ENCODE measurements at places on chromosomes 12 and 14.

DNA sequence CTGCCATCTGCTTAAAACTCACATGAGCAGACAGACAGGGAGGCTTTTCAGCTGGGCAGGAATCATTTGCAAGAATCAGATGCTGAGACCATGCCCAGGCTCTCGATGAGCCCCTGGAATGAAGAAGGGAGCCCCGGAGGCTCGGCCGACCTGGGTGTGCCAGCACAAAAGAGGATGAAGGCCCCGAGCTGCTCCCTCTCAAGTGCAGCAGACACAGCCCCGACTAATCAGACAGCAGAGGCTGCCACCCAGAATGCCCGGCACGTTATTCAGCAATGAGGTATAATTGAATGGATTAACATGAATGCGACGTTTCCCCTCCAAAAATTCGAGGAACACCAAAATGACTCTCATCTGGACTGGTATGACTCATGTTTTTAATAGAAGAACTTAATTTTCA is 58.9 kb downstream of the BCL11B start:
- peaks cover 91% of the 10 kb centered on the region for H3K4me1 ChIP-seq
- no peaks in the 10 kb centered on the region for H3K27me3 ChIP-seq
- H3K4me3 ChIP-seq = peak overlapping the region; percentile 79
- no peak for DNase-seq

DNA sequence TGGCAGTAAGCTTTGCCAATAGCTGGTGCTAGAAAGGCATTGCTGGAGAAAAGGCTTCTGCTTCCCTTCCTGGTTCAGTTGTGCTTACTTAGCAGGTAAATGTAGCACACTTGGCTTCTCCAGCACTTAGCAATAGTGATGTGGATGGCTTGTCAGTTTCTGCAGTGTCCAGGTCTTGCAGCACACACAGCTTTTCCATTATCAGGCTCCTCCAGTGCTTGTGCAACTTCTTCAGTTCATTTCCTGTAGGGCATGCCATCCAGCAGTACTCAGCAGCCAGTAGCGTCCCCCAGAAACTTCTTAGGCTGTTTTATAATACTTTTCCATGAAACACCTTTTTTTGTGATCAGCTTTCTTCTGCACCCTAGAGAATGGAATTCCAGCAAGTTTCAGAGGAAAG is 154.6 kb downstream of the SLC6A15 start:
- H3K27ac ChIP-seq = no peak overlapping the region
- no peaks in the 10 kb centered on the region for H3K27me3 ChIP-seq
- no peaks in the 10 kb centered on the region for H3K4me1 ChIP-seq
- DNase-seq = no peak
- no peaks in the 10 kb centered on the region for H3K36me3 ChIP-seq

GRCh38 chr14:102906616-102907302 is 15.7 kb upstream of the AMN start:
- peaks cover 8% of the 10 kb centered on the region for H3K4me1 ChIP-seq
- DNase-seq = no peak
- no peak overlapping the region for H3K4me3 ChIP-seq
- H3K27ac ChIP-seq = no peak overlapping the region
- no peaks in the 10 kb centered on the region for H3K27me3 ChIP-seq

- no peaks in the 10 kb centered on the region for H3K4me1 ChIP-seq
- DNase-seq = no peak
- H3K27me3 ChIP-seq = no peaks in the 10 kb centered on the region
- no peak overlapping the region for H3K4me3 ChIP-seq
- H3K36me3 ChIP-seq = no peaks in the 10 kb centered on the region
- no peak overlapping the region for H3K27ac ChIP-seq
Observed at GRCh38 chr12:126362493-126362892, 1297.3 kb downstream of the AACS start.

GRCh38 chr14:101884934-101885576 is 79.3 kb upstream of the DYNC1H1 start:
- H3K27ac ChIP-seq = peak overlapping the region; percentile 51
- no peak overlapping the region for H3K4me3 ChIP-seq
- peaks cover 24% of the 10 kb centered on the region for H3K4me1 ChIP-seq
- peaks cover 89% of the 10 kb centered on the region for H3K36me3 ChIP-seq

GRCh38 chr12:127278351-127278750 is 988.6 kb upstream of the TMEM132C start:
- DNase-seq = no peak
- no peaks in the 10 kb centered on the region for H3K36me3 ChIP-seq
- H3K27me3 ChIP-seq = peaks cover 26% of the 10 kb centered on the region
- H3K27ac ChIP-seq = no peak overlapping the region
- peaks cover 6% of the 10 kb centered on the region for H3K4me1 ChIP-seq

DNA sequence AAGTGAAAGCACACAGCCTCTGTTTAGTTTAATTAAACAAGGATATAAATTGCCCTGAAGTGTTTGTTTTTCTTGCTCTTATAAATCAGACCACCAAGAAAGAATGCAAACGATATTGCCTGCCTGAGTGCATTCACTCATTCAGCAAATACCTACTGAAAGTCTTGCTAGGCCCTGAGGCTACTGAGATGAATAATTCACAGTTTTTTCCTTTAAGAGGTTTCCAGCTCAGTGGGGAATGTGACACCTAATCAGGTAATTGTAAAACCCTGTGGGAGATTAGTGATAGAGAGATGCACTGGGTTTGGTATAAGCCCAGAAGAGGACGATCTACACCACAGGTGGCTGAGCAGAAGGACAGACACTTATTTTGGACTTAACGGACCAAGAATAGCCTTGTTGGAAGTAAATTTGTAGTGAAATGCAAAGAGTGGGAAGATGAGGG is 151.4 kb downstream of the SLC35F4 start:
- no peak for DNase-seq
- H3K27me3 ChIP-seq = no peaks in the 10 kb centered on the region
- no peak overlapping the region for H3K27ac ChIP-seq
- H3K36me3 ChIP-seq = no peaks in the 10 kb centered on the region
- H3K4me3 ChIP-seq = no peak overlapping the region

GRCh38 chr12:7645395-7646177 is 20.1 kb downstream of the APOBEC1 start:
- peaks cover 3% of the 10 kb centered on the region for H3K36me3 ChIP-seq
- no peak overlapping the region for H3K27ac ChIP-seq
- H3K4me3 ChIP-seq = no peak overlapping the region
- peak; percentile 34 for DNase-seq

DNA sequence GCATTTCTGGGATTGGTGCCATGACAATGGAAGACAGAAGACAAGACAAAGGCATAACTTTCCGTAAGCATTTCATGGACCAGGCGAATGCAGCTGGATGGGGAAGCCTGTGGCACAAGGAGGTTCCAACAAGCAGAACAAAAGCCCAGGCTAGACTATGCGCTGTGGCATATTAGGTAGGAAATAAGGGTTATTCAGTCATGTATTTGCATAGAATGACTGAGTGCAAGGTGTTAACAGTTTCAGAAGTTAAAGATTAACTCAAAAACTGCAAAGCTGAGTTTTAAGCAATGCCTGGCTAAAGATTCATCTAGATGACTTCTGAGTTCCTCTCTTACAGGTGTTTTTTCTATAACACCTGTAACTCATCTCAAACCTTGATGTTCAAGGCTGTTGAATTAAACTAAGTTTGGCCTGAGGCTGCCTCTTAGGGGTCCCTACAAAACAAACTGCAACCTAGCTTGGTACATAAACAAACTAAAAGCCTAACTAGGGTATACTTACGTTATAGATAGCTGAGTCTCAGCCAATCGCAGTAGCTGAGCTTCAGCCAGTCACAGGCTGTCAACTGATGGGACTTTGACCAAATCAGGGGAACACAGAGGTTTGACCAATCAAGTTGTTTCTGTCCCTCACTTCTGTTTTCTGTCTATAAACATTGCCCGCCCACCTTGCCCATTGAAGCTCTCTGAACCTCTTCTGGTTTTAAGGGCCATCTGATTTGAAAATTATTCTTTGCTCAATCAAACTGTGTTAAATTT is 52.2 kb upstream of the PLBD1 start:
- no peak for DNase-seq
- H3K4me1 ChIP-seq = no peaks in the 10 kb centered on the region
- H3K4me3 ChIP-seq = no peak overlapping the region
- H3K36me3 ChIP-seq = no peaks in the 10 kb centered on the region
- H3K27me3 ChIP-seq = peaks cover 46% of the 10 kb centered on the region

GRCh38 chr14:79578470-79578869 is 632.8 kb downstream of the DIO2 start:
- H3K4me3 ChIP-seq = no peak overlapping the region
- no peaks in the 10 kb centered on the region for H3K27me3 ChIP-seq

- no peak overlapping the region for H3K4me3 ChIP-seq
- no peaks in the 10 kb centered on the region for H3K27me3 ChIP-seq
- peaks cover 43% of the 10 kb centered on the region for H3K36me3 ChIP-seq
- H3K27ac ChIP-seq = no peak overlapping the region
Observed at GRCh38 chr12:112261559-112261958, 120.7 kb downstream of the HECTD4 start.

- H3K27me3 ChIP-seq = no peaks in the 10 kb centered on the region
- H3K36me3 ChIP-seq = no peaks in the 10 kb centered on the region
- H3K4me3 ChIP-seq = no peak overlapping the region
- no peak overlapping the region for H3K27ac ChIP-seq
- peaks cover 5% of the 10 kb centered on the region for H3K4me1 ChIP-seq
- DNase-seq = no peak
Observed at GRCh38 chr14:52369305-52369801, 55.2 kb downstream of the PTGER2 start.

DNA sequence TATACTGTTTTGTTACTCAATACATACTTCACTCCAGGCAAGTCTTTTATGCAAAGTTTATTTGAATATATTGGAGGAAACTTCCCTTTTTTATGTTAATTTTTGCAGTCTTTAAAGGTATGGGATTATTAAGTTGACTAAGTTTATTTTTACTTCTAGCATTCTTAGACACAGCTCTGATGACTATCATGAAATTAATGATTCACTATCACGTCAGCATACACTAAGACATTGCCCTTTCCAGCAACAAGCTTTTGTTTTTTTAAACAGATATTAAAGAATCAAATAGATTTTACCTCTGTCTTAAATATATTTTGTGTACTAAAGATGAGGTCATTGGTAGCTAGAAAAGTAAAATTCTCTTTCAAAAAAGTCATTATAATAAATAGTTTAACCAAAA is 52.1 kb downstream of the DERA start:
- peaks cover 15% of the 10 kb centered on the region for H3K36me3 ChIP-seq
- peaks cover 2% of the 10 kb centered on the region for H3K4me1 ChIP-seq
- H3K4me3 ChIP-seq = no peak overlapping the region

DNA sequence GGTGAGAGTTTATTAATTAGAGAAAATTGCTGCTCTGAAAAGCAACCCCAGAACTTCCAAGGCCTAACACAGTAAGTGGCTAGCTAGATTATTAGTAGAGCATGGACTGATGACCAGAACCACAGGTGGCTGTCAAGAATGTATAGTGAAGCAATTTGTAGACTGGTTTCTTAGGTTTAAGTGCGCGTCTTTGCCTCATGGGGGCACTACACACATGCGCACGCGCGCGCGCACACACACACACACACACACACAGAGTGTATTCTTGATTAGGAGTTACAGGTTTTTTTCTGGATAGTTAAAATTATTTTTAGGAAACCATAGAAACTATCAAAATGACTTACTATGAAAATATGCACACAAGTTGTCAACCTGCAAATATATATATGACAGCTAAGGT is 66.5 kb downstream of the BHLHE41 start:
- no peak overlapping the region for H3K27ac ChIP-seq
- no peaks in the 10 kb centered on the region for H3K36me3 ChIP-seq
- no peak for DNase-seq
- H3K4me3 ChIP-seq = no peak overlapping the region
- H3K27me3 ChIP-seq = no peaks in the 10 kb centered on the region

GRCh38 chr12:57553343-57554202 is 3.7 kb downstream of the KIF5A start:
- no peak for DNase-seq
- H3K27ac ChIP-seq = no peak overlapping the region
- peaks cover 8% of the 10 kb centered on the region for H3K27me3 ChIP-seq
- peaks cover 16% of the 10 kb centered on the region for H3K4me1 ChIP-seq
- no peak overlapping the region for H3K4me3 ChIP-seq

DNA sequence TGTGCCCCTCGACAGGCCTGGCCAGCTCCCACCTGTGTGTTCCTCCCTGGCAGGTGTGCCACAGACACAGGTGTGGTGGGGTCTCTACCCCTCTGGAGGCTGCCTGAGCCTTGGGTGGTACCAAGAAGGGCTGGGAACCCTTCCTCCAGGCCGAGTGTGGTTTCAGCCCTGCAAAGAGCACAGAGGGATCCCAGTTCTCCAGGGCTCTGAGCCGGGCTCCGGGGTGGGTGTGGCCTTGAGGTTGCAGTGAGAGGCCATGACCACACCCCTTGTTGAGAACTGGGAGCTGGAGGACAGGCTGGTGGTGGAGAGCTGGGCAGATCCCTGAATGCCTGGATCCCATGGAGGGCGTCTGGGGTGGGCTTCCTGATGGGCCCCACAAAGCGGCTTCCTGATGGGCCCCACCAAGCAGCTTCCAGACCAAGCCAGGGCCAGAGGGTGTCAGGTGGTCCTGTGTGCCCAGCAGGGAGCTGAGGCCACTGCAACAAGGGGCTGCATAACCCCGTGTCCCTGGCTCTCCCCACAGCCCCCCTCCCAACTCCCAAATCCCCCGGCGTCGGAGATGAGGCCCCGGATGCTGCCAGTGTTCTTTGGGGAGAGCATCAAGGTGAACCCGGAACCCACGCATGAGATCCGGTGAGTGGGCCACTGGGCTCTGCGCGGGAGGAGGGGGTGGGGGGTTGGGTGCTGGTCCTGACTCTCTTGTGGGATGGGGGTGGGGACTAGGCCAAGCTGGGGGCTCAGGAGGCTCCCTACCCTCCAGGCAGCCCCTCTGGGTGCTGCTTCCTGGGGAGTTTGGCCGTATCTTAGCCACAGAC is 16.6 kb downstream of the RFLNA start:
- no peaks in the 10 kb centered on the region for H3K27me3 ChIP-seq
- H3K27ac ChIP-seq = no peak overlapping the region
- no peaks in the 10 kb centered on the region for H3K4me1 ChIP-seq
- peaks cover 6% of the 10 kb centered on the region for H3K36me3 ChIP-seq
- no peak overlapping the region for H3K4me3 ChIP-seq

GRCh38 chr12:47808050-47808449 is 11.7 kb downstream of the HDAC7 start:
- peaks cover 81% of the 10 kb centered on the region for H3K4me1 ChIP-seq
- H3K36me3 ChIP-seq = peaks cover 29% of the 10 kb centered on the region
- H3K4me3 ChIP-seq = peak overlapping the region; percentile 85

- peaks cover 30% of the 10 kb centered on the region for H3K4me1 ChIP-seq
- no peaks in the 10 kb centered on the region for H3K27me3 ChIP-seq
- H3K36me3 ChIP-seq = peaks cover 23% of the 10 kb centered on the region
Observed at GRCh38 chr14:99164712-99165111, 107.3 kb downstream of the BCL11B start.

GRCh38 chr14:64502887-64503433 is 678 bp downstream of the ZBTB25 start:
- peaks cover 69% of the 10 kb centered on the region for H3K4me1 ChIP-seq
- peak overlapping the region; percentile 99 for H3K27ac ChIP-seq
- H3K4me3 ChIP-seq = peak overlapping the region; percentile 95
- H3K36me3 ChIP-seq = peaks cover 69% of the 10 kb centered on the region

DNA sequence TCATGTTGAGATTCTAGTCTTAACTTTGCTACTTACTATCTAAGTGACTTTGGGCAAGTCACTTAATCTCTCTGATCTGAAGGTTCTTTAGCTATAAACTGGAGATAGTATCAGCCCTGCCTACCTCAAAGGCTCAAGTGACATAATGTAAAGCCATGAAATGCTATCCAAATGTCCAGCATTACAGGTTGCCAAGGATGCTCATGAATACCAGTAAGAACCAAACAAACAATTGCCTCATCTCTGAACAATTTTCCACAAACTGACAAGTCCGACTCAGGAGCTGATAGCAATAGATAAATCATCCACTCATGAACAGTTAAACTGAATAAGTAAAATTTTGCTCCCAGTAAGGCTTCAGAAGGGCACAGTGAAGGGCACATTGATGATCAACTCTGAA is 51.5 kb downstream of the LMNTD1 start:
- no peaks in the 10 kb centered on the region for H3K4me1 ChIP-seq
- no peaks in the 10 kb centered on the region for H3K36me3 ChIP-seq
- H3K4me3 ChIP-seq = no peak overlapping the region
